ENCODE measurements at places on chromosomes 13 and 19.

- no peak for DNase-seq
Observed at GRCh38 chr13:110923777-110924638, 9.1 kb upstream of the ANKRD10 start.

DNA sequence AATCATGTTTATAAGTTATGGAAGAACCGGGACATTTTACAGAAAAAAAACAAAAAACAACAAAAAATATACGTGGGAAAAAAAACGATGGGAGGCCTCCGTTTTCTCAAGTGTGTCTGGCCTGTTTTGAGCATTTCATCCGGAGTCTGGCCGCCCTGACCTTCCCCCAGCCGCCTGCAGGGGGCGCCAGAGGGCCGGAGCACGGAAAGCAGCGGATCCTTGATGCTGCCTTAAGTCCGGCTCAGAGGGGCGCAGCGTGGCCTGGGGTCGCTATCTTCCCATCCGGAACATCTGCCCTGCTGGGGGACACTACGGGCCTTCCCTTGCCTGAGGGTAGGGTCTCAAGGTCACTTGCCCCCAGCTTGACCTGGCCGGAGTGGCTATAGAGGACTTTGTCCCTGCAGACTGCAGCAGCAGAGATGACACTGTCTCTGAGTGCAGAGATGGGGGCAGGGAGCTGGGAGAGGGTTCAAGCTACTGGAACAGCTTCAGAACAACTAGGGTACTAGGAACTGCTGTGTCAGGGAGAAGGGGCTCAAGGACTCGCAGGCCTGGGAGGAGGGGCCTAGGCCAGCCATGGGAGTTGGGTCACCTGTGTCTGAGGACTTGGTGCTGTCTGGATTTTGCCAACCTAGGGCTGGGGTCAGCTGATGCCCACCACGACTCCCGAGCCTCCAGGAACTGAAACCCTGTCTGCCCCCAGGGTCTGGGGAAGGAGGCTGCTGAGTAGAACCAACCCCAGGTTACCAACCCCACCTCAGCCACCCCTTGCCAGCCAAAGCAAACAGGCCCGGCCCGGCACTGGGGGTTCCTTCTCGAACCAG, 1.8 kb upstream of the APOE start:
- peak; percentile 91 for DNase-seq

DNA sequence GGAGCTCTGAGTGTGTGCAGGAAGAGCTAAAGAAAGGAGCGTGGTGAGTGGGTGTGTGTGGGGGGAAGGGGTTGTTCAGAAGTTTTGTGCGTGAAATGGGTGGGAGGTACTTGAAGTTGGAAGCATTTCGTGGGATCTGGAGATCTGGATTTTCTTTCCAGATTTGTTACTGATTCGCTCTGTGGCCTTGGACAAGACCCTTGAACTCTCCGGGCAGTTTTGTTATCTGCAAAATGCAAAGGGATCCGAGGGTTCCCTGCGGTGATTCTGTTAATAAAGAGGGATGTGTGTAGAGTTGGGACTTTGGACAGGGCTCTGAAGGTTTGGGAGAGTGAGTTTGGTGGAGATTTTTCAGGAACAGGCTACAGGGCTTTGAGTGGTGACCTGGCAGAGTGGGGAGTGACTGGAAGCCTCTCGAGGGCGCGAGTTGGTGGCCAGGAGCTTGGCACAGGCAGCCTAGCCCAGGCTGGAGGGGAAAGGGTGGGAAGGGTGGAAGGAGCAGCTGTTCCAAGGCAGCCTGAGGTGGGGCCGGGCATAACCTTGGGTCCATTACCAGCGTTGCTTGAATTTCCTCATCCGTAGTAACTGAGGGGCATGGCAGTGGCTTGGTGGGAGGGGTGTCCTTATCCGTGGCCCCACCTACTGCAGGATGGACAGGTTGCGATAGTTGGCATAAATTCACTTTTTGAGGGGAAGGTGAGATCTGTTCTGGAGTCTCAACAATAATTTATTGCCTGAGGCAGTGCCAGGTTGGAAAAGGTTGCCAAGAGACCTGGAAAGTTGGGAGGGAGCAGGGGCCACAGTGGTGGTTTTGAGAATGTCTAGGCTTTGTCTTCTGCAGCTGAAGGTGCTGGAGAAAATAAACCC, 2.1 kb downstream of the ACTN4 start:
- DNase-seq = peak; percentile 52

- DNase-seq = no peak
Observed at GRCh38 chr13:110388108-110388943, 81.2 kb downstream of the COL4A2 start.

GRCh38 chr13:20193162-20193906, 596 bp upstream of the GJB2 start:
- no peak for DNase-seq

GRCh38 chr13:41780715-41781706, 179.9 kb downstream of the VWA8 start:
- DNase-seq = peak; percentile 33

GRCh38 chr19:3801412-3802096, 15.4 kb upstream of the MATK start:
- DNase-seq = no peak

GRCh38 chr13:109235901-109236300, 550.5 kb downstream of the IRS2 start:
- DNase-seq = no peak

GRCh38 chr13:21326155-21327031, 132.7 kb downstream of the ZDHHC20 start:
- no peak for DNase-seq

- no peak for DNase-seq
Observed at GRCh38 chr13:106568299-106569003, 514 bp upstream of the ARGLU1 start.

GRCh38 chr13:93915269-93915809, 564.1 kb downstream of the DCT start:
- DNase-seq = no peak

GRCh38 chr19:54937926-54938325, 9.4 kb downstream of the NLRP7 start:
- no peak for DNase-seq

- no peak for DNase-seq
Observed at GRCh38 chr19:10111405-10111811, at the start of gene P2RY11. Gene P2RY11, plus strand, starts transcription at chr19:10111693. Its CDS starts 29 bp downstream, at chr19:10111722.

GRCh38 chr19:21566073-21566472, 60.7 kb downstream of the ZNF429 start:
- no peak for DNase-seq

DNA sequence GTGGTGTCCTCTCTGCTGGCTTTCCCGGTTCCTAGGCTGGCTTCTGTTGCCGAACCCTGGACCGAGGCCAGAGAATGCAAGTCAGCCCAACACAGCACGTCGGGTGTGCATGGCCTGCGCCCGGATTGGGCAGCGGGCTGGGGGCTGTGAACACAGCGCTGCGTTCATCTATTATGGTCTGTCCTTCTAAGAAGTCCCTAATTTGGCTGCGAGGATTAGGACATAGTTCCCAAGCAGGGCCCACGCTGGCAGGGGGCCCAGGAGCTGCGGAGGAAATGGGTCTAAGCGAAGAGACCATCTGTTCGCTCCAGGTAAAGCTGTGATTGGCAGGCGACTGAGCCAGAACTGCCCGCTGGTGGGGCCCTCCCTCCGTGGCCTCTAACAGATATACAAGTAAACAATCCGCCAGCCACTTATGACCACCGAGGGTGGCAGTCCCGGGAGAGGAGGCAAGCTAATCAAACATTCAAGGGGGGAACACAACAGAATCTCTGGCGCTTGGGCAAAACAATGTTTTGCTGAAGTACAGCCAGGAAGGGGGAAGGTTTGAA, 6.0 kb downstream of the SYCE2 start:
- DNase-seq = no peak

- no peak for DNase-seq
Observed at GRCh38 chr13:23690668-23691067, 120.5 kb downstream of the TNFRSF19 start.

DNA sequence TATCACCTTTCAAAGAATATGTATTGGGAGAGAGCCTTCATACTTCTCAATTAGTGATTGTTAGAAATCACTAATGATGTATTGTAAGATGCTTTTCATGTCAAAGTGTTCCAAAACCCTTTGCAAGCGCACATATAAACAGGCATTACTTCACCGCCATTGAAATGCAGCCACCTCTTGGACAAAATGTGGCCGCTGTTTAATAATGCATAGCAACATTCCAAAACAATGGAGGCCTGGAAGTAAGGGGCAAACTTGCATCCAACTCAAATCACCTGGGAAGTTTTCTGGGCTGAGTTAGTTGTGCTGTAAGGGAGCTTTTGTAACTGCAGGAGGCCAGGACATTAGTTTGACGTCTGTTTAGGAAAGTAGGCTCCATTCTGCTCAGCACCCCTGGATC, 438.1 kb downstream of the FGF9 start:
- DNase-seq = no peak

DNA sequence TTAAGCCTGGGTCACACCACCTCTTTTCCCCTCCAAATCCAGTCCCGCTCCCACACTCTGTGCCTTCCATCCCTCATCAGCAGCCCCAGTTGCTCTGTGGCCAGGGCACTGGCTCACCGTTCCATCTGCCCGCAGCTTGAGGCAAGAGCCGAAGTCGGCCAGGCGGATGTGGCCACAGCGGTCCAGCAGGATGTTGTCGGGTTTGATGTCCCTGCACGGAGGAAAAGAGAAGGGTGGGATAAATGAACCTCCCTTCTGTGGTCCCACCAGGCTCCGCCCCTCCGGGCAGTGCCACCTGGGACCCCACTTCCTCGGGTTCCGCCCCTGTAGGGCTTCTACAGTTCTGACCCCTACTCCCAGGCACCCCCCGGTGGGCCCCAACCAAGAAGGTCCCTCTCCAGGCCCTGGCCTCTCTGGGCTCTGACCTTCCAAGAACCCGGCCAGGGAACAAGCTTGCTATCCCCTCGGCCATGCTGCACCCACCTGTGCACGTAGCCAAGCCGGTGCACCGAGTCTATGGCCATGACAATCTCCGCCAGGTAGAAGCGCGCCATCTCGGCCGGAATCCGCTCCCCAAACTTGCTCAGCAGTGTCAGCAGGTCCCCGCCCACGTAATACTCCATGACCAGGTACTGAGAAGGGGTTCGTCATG, 4.2 kb downstream of the DMPK start:
- DNase-seq = no peak

Data from OCI-M1 (cell line).